ENCODE measurements at places on chromosomes 1 and 21.
A peak's percentile ranks its signal among the peaks of the same experiment; 100 is the strongest.

- DNase-seq: peak; percentile 40
These were observed 61.2 kb downstream of the KCNN3 start for GRCh38 chr1:154808909-154809262.

DNA sequence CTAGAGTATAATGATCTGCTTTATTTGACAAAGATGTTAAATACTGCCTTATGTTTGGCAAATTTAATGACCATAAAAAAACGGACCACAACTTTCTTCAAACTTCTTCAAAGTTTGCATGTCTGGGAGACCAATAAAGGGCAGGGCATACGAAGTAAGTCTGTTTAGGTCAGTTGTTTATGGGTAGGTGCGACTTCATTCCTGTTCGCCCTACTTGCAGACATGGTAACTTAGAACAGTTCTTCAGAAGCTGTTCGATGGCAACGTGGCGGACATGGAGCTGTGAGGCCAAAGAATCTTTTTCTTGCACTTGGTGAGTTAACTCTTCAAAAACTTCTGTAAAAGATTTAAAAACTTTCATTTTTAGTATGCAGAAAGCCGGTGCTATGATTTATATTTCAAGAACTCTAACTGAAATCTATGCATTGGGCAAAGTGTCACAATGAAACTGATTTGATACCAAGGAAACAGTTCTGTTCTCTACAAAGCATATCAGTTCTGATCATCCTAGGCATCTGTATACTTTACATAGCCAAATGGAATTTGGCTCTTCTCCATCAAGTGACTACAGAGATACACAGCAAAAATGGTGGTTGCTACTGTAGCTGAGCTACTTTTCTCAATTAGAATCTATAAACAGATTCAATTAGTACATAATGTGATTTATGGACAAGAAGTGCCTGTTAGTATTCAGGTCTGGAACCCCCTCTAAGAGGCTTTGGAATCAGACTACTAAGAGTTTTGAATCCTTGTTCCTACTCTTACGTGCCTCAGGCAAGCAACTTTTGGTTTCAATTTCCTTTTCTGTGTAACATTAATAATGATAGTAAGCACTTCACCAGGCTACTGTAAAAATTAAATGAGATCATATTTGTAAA lies 25.7 kb downstream of the C21orf91 start:
- no peak for DNase-seq

DNA sequence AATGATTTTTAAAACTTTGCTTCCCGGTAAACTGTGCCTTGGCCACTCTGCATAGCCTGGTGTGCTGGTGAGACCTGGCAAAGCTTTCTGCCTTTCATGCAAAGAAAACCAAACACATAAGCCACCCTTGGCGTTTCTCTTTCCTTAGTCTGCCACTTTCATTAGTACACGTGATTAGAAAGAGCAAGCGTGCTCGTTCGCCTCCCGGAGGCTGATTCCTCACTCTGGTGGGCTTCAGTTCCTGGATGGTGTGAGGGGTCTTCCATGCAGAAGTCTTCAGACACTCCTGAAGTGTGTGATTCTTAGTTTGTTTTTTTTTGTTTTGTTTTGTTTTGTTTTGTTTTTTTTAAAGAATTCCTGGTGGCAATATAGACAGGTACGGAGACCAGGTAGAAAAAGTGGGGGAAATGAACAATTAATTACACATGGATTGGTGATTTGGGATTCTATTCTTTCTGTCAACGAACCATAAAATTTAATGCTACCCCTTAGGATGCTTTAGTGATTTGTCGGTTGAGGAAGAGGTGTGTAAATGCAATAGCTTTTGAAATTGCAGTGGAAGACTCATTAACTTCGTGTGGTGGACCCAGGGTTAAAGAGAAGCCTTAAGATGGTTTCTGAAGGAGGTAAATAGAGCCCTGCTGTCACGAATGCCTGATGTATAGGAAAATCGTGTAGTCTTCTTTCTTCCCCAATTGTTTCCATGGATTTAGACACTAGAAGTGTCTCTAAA lies 2.1 kb downstream of the GALNT2 start:
- no peak for DNase-seq

DNA sequence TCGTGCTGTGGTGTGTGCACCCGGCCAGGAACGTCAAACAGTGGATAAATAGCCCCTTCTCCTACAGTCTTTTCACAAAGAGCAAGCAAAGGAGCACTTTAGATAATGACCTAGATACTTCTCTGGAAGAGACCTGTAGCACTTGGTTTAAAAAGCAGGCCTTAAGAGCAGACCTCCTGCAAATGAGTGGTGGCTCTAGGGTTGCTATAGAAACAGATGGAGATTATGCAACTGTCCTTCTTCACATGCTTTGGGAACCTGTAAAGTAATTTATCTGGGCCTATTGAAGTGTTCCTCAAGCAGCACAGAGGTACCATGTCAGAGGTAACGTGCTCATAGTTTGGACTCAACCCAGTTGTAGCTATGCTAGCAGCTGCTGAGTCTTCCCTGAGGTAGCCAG lies 208.2 kb upstream of the KIAA0040 start:
- DNase-seq: no peak

DNA sequence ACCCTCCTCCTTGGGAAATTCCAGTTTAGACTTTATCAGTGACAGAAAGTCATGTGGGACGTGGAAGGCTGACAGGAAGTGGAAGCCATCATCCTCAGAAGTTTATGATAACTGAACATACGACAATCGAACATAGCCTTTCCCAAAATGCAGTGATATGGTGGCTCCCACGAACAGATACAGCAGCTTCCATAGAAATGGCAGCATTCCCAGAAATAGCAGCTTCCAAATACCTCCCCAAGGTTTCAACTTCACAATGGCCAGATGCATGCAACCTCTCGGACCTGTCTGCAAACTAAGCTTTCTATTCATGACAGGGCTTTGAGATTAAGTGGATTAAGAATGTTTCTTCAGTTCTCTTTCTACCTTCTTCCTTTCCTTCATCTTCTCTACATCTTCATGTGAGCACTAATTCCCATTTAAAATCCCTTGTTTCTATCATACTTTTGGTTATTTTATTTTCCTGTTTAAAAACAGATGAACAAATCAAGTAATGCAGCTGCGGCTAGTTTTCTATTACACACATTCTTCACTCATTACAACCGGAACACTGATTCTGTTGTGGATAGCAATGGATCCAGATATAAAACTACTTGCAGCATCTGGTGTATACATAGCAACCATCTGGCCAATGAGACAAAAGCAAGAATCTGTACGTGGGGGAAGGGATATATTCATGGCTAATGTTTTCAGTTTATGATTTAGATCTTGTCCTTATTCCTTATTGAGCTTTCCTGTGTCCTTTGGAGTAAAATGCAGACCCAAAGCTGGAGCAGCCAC lies 304.8 kb downstream of the BRINP3 start:
- no peak for DNase-seq

DNA sequence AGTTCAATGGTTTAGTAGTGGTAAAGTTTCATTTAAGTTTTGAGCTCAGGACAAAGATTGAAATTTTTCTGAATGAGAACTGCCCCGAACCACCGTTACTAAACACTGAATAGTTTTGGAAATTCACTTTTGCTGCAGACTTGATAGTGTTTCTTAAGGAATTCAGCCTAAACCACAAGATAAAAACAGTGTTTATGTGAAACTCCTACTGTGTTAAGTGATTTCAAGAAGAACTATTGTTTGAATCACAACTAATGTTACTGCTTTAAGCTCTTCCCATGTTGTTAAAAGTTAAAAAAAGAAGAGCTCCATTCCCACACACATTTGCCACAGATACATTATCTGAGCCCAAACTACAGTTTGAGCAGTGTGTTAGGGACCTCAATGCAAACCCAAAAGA lies 159.2 kb downstream of the DYRK1A start:
- DNase-seq: no peak

DNA sequence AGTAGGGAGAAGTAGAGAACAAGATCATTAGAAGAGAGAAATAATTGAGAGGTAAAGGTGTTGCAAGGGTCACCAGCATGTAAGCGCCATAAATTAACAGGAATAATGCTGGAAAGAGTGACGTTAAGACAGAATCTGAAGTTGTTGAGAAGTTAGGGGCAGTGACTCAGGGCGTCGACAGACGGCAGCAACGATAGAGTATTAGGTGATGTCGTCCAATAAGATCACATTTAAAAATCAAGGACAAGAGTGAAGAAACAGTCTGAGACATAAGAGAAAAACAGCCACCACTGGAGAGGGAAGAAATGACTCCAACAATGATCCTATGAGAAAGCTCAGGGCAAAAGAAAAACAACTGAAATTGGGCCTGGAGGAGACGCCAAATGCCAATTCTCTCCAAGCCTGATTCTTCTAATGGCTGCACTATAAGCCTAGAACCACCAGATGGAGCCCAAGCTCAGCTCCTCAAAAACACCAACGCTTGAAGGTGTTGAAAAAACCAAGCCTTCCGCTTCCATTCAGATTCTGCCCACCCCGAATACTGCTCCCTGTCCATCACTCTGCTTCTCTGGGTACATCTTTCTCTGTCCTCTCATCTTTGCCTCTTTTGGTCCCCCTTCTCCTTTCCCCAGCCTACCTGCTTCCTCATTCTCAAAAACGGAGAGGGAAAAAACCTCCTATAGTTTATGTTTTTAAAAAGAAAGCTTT lies 70.0 kb downstream of the LUZP1 start:
- peak; percentile 52 for DNase-seq

DNA sequence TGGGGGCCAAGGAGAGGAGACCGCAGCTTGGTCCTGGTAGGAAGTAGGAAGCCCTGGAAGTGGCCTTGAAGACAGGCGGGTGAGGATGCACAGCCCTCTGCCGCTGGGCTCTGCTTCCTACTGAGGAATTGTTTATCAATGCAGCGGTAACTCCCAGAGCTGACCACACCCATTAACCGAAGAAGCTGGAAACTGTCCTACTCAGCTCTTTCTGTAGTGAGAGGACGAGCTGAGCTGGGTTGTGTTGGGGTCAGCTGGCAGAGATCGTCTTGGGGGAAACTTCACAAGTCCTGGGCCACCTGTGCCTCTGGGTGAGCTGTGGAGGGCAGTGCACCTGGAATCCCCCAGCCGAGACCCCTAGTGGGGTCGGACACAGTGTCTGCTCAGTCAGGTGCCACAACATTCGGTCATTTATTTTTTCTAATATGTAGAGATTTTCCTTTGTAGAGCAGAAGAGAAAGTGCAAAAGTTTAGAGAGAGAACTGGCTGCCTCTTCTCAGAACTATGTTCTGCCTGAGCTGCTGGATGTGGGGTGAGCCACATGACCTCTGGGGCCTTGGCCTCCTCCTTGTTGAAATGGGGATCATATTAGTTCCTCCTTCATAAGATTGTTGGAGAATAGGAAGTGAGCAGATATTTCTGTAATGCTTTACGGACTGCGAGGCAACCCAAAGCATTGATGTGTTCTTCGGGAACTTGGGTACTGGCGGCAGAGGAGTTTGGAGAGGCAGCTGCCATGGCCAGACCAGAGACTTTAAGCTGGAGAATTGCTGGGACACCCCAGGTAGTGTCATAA lies 3.6 kb downstream of the NECAP2 start:
- DNase-seq: no peak

DNA sequence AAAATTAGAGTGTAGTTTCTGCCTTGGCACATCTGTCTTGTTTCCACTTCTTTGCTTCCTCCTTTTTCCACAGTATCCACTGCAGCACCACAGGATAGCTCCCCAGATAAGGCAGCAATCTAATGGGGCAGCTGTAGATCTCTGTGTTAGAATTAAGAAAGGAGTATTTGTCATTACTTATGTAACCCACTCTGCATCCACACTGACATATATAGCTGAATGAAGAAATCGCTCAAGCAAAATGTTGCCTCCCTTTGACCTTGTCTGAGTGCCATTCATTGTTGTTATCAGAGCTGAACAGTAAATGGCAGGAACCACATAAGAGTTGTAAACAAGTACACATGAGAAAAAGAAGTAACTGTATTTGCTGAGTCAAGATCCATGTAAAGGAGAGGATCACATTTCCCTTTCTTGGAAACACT lies 45.9 kb upstream of the DPH5 start:
- no peak for DNase-seq

DNA sequence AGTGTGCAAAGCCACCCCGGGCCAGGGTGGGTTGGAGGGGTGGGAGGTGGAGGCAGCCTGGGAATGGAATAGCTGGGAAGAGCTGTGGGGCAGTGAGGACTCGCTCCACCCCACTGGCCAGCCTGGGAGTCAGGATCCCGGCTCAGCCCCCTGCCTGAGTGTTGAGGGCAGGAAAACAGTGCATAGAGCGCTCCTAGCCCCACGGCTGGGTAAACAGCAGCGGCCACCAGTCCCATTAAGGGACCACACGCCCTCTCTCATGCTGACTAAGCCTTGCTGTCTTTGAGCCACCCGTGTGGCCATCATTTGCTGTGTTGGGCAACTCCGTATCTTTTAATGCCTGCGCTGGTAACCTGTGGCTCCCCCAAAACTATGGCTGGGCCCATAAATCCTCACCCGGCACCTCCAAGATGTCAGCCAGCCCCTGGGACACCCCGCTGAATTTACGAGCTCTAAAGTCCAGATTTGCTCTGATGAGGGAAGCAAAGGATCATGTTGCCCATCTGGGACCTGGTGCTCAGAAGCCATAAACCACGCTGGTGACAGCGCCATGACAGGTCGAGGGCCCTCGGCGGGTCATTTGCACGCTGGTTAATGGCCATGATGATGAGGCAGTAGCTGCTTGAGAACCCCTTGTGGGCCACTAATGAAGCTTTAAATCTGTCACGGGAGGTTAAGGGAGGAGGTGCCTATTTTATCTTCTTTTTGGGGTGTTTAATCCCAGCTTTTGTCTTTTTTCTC lies 34.9 kb downstream of the SYF2 start:
- no peak for DNase-seq

DNA sequence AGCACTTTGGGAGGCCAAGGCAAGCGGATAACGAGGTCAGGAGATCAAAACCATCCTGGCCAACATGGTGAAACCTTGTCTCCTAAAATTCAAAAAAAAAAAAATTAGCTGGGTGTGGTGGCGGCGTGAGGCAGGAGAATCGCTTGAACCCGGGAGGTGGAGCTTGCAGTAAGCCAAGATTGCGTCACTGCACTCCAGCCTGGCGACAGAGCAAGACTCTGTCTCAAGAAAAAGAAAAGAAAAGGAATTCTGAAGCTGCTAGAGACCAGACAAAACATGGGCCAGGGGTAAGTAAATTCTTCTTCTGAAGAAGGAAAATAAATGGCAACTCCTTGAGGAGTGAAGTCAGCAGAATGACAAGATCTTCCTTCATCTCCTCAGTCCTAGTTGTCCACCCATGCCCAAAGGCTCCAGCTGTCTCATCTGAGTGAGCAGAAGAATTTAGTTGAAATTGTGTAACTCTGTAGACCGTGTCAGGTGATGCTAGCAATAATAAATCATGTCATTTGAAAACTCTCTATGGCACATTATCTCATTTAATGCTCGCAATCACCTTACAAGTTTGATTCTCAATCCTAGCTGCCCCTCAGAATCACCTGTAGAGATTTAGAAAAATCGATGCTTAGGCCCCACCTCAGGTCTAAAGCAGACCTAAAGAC lies 14.3 kb downstream of the PDZK1 start:
- DNase-seq: no peak

Measured in GM19239 (cell line).